ENCODE measurements at places on chromosomes 2 and 18. TPM values are rescaled to one million over a fixed set of nuclear protein-coding genes. Genes with fewer than 3 reads are reported as not detected.

CFAP65 gene
- not detected for total RNA-seq

DNA sequence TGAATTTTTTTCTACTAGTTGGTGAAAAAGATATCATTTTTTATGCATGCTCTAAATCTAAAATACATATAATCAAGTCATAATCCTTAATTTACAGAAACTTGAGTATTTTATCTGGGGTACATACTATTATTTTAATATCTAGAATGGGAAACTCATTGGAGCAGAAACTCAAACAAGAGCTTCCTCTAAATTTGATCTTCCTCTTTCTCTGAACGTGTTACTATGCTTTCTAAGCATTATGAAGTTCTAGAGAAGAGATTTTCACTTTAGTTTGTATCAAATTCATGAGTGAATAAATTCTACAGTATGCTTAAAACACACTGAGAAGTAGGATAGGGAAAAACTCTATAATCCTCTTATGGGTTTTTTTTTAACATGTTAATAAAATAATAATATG lies 20.6 kb upstream of the SLC38A11 start:
- H3K27me3 ChIP-seq, result no peaks in the 10 kb centered on the region
- H3K27ac ChIP-seq, result no peak overlapping the region
- no peak for DNase-seq
- H3K4me3 ChIP-seq, result no peak overlapping the region

DNA sequence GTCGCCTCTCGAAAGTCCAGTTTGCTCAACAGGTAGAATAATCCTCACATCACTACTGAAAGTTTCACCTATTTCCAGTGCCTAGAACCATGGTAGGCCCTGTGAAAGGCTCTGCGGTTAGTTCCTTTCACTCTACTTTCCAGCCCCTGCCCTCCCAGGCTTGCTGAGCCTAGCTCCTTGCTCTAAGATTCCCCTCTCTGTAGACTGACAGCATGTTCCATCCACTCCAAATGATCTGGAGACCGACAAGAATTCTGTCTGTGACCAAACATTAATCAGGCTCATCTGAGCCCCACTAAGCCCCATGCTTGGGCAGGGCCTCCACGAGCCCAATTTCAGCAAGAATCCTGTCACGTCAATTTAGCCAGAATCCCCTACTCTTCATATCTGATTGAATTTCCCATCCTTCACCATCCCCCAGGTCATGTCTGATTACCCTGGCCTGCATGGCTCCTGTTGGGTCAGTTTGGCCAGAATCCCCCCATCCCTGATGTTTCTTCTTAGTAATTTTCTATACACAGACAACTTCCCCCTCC lies 307.0 kb downstream of the ALK start:
- H3K4me1 ChIP-seq, result no peaks in the 10 kb centered on the region
- no peaks in the 10 kb centered on the region for H3K36me3 ChIP-seq
- no peak for DNase-seq
- H3K27me3 ChIP-seq, result peaks cover 14% of the 10 kb centered on the region
- no peak overlapping the region for H3K4me3 ChIP-seq

DNA sequence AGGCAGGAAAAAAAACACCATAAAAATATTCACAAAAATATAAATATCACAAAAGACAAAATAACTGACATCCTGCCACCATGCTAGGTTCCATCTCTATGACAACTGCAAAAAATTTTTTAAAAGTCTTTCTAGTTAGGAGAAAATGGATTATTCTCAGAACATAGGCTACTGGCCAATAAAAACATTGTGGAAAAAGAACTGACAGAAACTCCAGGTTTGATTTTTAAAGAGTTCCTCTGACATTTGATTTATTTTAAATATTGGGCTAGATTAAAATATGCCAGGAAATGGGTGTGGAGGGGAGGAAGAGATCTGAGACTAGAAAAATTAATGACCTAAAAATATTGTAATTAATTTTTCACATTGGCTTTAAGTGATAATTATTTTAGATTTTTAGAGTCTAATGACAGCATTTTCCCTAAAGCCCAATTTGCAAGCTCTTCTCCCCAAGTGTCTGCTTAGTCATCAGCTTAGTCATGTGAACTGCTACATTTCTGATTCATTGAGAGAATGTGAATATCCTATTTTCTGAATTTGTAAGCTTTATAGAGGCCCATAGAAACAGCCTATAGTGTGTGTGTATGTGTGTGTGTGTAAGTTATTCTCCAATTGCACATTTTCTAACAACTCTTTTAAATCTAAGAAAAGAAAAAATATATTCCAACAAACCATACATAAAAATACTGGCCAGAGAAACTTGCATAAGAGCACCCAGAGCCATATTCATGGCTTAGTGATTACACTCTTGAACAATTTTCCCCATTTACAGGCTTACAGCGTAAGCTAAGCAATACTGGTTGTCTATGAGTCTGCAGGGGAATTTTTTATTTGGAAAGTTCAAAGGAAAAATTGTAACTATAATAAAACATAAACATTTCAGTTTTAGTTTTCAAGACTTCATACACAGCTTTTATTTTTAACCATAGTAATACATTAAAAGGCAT lies 48.4 kb downstream of the TMEFF2 start:
- no peak overlapping the region for H3K4me3 ChIP-seq
- no peak overlapping the region for H3K27ac ChIP-seq
- H3K4me1 ChIP-seq, result no peaks in the 10 kb centered on the region
- peaks cover 2% of the 10 kb centered on the region for H3K27me3 ChIP-seq
- DNase-seq, result no peak

KLHL30 gene
- total RNA-seq, result not detected

- H3K4me3 ChIP-seq, result no peak overlapping the region
- H3K27ac ChIP-seq, result no peak overlapping the region
- no peaks in the 10 kb centered on the region for H3K4me1 ChIP-seq
- no peaks in the 10 kb centered on the region for H3K36me3 ChIP-seq
- no peak for DNase-seq
- no peaks in the 10 kb centered on the region for H3K27me3 ChIP-seq
Observed at GRCh38 chr18:78090584-78090983, 840.9 kb downstream of the GALR1 start.

GRCh38 chr2:190717306-190717705 lies 68.4 kb downstream of the NAB1 start:
- H3K27me3 ChIP-seq, result no peaks in the 10 kb centered on the region
- no peaks in the 10 kb centered on the region for H3K36me3 ChIP-seq
- H3K27ac ChIP-seq, result peak overlapping the region; percentile 83
- H3K4me1 ChIP-seq, result peaks cover 61% of the 10 kb centered on the region

SUMO1 gene
- total RNA-seq, result 115 TPM

GRCh38 chr2:76159042-76159648 lies 448.4 kb upstream of the GCFC2 start:
- no peak overlapping the region for H3K27ac ChIP-seq
- no peak overlapping the region for H3K4me3 ChIP-seq
- no peak for DNase-seq
- no peaks in the 10 kb centered on the region for H3K27me3 ChIP-seq
- H3K4me1 ChIP-seq, result no peaks in the 10 kb centered on the region

- DNase-seq, result no peak
- no peaks in the 10 kb centered on the region for H3K36me3 ChIP-seq
- H3K27ac ChIP-seq, result no peak overlapping the region
- H3K4me3 ChIP-seq, result no peak overlapping the region
- no peaks in the 10 kb centered on the region for H3K4me1 ChIP-seq
- no peaks in the 10 kb centered on the region for H3K27me3 ChIP-seq
Observed at GRCh38 chr18:64407606-64408005, 258.7 kb upstream of the LINC00305 start.

UGT1A10 gene
- total RNA-seq, result not detected

DNA sequence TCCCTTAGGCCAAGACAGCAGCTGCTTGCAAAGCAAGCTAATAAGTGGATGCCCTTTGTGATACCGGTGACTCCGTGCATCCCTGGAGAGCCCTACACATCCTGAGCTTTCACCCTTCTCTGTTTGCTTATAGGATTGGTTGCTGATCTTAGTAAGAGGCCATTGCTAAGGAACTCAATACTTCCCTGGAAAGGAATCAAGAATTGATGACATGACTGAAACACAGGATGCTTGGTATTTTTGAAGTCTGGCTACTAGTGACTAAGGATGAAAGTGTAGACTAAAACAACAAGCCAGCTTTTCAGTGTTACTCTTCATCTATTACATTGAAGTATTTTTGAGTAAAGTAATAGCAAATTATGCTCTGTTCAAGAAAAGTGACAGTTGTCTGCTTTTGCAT lies 123.0 kb upstream of the SERPINE2 start:
- no peak overlapping the region for H3K4me3 ChIP-seq
- peaks cover 9% of the 10 kb centered on the region for H3K27me3 ChIP-seq
- no peaks in the 10 kb centered on the region for H3K36me3 ChIP-seq

GRCh38 chr2:237739101-237739500 lies 59.5 kb upstream of the RBM44 start:
- H3K4me1 ChIP-seq, result peaks cover 47% of the 10 kb centered on the region
- DNase-seq, result no peak
- no peak overlapping the region for H3K4me3 ChIP-seq
- no peaks in the 10 kb centered on the region for H3K27me3 ChIP-seq
- peaks cover 31% of the 10 kb centered on the region for H3K36me3 ChIP-seq

GRCh38 chr2:238875471-238876231 lies 27.8 kb downstream of the TWIST2 start:
- peaks cover 8% of the 10 kb centered on the region for H3K27me3 ChIP-seq
- H3K36me3 ChIP-seq, result no peaks in the 10 kb centered on the region
- H3K27ac ChIP-seq, result no peak overlapping the region

STEAP3 gene
- 0.34 TPM for total RNA-seq

IL1RL1 gene
- total RNA-seq, result 0.20 TPM

DNA sequence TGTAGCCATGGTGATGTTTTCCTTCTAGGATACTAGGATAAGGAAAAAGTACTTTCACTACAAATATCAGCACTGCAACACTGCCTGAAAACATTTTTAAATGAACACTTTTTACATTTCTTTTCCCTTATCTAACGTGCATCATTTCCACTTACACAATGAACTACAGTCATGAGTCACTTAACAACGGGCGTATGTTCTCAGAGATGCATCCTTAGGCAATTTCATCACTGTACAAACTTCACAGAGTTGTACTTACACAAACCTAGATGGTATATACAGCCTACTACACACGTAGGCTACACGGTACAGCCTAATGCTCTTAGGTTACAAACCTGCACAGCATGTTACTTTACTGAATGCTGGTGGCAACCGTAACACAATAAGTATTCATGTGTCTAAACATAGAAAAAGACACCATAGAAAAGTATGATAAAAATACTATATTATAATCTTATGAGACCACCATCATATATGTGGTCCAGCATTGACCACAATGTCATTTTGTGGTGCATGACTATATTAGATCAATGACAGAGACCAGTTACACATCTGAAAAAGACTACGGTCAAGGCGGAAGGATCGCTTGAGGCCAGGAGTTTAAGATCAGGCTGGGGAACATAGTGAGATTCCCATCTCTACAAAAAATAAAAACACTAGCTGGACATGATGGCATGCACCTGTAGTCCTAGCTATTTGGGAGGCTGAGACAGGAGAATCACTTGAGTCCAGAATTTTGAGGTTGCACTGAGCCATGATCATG lies 39.8 kb downstream of the WDR33 start:
- no peak for DNase-seq
- H3K4me3 ChIP-seq, result no peak overlapping the region
- H3K36me3 ChIP-seq, result peaks cover 20% of the 10 kb centered on the region
- no peaks in the 10 kb centered on the region for H3K27me3 ChIP-seq
- peaks cover 17% of the 10 kb centered on the region for H3K4me1 ChIP-seq
- no peak overlapping the region for H3K27ac ChIP-seq

GRCh38 chr18:54358495-54359040 lies 862 bp downstream of the C18orf54 start:
- peaks cover 9% of the 10 kb centered on the region for H3K4me1 ChIP-seq
- no peak for DNase-seq
- H3K27ac ChIP-seq, result peak overlapping the region; percentile 95
- peaks cover 3% of the 10 kb centered on the region for H3K36me3 ChIP-seq

DNA sequence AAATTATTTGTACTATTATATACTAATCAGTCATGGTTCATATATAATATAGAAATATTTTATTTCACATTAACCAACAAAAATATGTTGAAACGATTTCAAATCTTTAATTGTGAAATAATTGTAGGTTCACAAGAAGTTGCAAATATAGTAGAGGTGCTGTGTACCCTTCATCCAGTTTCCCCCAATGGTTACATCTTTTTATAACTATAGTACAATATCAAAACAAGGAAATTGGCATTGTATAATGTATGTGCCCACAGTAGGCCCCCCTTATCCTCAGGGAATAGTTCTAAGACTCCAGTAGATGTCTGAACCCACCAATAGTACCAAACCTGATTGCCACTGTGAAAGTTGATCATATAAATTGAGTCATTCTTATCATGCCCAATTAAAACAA lies 7.4 kb upstream of the CYB5A start:
- H3K27me3 ChIP-seq, result peaks cover 3% of the 10 kb centered on the region
- no peak overlapping the region for H3K4me3 ChIP-seq
- H3K27ac ChIP-seq, result no peak overlapping the region
- no peak for DNase-seq

MDH1B gene
- total RNA-seq, result 0.56 TPM

DNA sequence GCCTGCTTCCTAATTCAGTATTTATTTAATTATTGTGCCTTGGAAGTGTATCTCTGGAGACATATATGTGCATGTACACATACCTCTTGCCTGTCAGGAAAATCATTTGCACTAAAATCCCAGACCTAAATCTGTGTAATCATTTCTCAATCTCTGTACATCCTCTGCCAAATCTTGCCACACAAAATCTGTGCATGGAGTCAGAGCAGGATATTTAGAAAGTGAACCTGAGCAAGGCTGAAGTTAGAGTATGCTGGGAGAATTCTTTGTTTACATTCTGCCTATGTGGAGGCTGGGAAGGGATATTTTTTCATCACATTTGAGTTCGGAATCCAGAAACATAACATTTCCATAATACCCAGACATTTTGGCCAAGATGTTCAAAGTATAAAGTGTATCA lies 9.3 kb downstream of the XRCC5 start:
- H3K36me3 ChIP-seq, result peaks cover 88% of the 10 kb centered on the region
- DNase-seq, result no peak
- H3K4me1 ChIP-seq, result peaks cover 92% of the 10 kb centered on the region
- H3K27me3 ChIP-seq, result no peaks in the 10 kb centered on the region

- no peaks in the 10 kb centered on the region for H3K4me1 ChIP-seq
- no peaks in the 10 kb centered on the region for H3K27me3 ChIP-seq
- no peak overlapping the region for H3K4me3 ChIP-seq
- no peak for DNase-seq
- H3K27ac ChIP-seq, result no peak overlapping the region
- H3K36me3 ChIP-seq, result no peaks in the 10 kb centered on the region
Observed at GRCh38 chr2:67565761-67566160, 168.6 kb downstream of the ETAA1 start.

GRCh38 chr2:166224197-166224596 lies 96.4 kb upstream of the SCN1A start:
- H3K4me1 ChIP-seq, result no peaks in the 10 kb centered on the region
- no peak overlapping the region for H3K4me3 ChIP-seq
- no peaks in the 10 kb centered on the region for H3K36me3 ChIP-seq
- no peaks in the 10 kb centered on the region for H3K27me3 ChIP-seq
- H3K27ac ChIP-seq, result no peak overlapping the region

LRATD1 gene
- not detected for total RNA-seq

Measured in activated CD8-positive, alpha-beta T cell treated with anti-CD3 and anti-CD28 coated beads for 36 hours (primary cell).